ENCODE measurements at places on chromosomes 6 and 20.

GRCh38 chr6:2853769-2854395, 12.2 kb upstream of the SERPINB1 start:
- peak; percentile 93 for DNase-seq

DNA sequence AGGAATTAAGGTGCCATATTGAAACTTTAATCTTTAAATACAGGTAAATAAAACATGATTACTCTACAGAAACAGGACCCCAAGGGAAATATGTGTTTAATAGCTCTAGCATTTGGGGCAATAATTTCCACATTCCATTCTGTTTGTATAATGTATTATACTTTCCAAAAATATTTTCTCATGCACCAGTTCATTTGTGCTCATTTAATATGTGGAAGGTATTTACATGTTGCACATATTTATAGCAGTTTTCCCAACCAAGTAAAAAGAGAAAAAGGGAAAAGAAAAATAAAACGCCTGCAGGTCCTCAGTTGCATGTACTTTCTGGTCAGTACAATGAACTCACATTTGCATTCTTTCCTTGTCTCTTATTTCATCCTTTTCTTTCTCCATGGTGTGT, 129.5 kb upstream of the SULF2 start:
- no peak for DNase-seq

DNA sequence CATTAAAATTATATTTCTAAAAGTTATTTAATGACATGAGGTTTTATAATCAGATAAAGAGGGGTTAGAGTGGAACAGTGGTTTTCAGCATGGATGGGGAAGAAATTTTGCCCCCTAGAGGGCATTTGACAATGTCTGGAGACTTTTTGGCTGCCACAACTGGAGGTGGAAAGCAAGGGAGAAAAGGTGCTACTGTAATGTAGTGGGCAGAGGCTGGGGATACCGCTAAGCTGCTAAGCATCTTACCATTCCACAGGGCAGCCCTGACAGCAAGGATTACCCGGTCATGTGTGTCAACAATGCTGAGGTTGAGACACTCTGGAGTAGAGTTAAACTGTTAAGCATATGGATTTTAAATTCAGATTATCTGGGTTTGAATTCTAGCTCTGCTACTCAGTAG, 52.9 kb upstream of the FABP7 start:
- peak; percentile 31 for DNase-seq

DNA sequence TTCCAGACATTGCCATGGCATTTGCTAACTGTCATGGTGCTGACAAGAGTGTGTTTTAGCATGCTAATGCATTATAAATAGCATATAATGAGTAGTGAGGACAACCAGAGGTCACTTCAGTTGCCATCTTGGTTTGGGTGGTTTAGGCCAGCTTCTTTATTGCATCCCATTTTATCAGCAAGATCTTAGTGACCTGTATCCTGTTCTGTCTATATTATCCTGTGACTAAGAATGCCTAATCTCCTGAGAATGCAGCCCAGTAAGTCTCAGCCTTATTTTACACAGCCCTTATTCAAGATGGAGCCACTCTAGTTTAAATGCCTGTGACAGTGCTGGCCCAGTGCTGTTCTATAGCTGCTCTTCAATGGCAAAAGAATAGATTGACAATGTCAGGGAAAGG, 781.0 kb upstream of the ADGRB3 start:
- DNase-seq = no peak

DNA sequence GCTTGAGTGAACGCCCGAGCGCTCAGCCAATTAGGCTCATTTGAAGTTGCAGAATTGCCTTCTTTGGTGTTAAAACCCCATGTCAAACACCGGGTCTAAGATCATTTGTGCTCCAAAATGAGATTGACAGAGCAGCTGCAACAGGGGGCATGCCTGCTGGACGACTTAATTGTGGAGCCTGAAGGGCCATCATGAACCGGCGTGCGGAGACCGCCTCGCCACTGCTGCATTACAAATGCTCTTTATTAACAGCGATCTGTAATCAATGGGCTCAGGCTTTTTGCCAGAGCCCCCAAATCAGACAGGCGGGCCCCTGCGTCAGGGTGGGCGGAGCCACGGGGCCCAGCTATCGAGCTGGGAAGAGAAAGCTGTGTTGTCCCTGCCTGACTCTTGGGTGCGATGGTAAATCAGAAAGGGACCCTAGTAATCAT, 183.2 kb downstream of the SIM1 start:
- no peak for DNase-seq

DNA sequence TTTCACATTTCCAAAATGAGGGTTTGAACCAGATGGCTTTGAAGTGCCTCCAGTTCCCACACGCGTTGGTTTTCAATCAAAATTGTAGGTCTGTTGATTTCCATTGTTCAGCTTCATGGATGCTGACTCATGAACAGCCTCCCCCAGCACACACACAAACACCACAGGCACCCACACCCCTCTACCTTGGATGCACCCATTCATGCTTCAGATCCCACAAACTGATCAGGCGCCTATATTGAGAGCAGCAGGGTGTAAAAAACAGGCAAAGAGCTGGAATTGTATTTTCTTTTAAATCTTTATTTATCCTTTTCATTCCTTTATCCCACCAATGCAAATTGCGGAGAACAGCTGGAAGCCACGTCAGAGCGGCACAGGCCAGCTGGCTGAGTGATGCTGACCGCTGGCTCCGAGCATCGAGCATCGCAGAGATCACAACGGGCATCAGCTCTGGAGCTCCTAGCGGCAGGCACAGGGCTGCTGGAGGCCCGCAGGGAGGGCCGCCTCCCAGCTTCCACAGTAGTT, 29.3 kb upstream of the TBC1D7 start:
- DNase-seq = peak; percentile 15

DNA sequence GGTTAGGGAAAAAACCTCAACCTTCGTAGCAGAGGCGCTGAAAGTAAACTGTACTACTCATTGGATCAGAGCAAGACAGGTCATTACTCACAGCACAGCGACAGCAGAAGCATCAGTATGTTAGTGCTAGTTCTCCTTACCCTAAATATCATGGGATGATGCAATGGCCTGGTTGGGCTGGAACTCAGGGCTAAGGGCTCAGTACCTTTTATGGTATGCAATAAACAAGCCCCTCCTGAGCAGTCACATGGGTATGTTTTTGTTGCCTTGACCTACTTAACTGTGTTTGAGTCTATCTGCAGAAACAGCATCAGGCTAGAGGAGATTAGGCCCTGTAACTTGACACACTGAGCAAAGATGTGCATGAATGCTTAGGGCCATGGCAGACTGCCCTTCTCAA, 369.4 kb upstream of the IMPG1 start:
- DNase-seq = no peak

DNA sequence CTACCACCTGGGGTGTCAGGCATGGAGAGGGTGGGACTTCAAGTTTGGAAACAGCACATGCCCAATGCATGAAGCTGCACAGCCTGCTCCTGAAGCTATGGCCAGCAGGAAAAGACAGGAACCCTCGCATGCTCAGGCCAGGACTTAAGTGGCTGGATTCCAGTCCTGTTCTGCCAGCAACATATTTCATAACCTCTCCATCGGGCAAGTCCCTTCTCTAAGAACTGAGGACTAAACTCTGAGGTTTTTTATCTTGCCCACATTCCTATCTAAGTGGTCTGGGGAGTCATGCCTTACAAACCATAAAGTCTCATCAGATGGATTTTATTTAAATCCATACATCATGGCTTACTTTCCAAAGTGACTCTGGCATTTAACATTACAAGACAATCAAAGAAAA, 27.5 kb upstream of the AGPAT4 start:
- no peak for DNase-seq

- no peak for DNase-seq
These were observed 29.8 kb downstream of the NDUFAF5 start for GRCh38 chr20:13814672-13815071.

DNA sequence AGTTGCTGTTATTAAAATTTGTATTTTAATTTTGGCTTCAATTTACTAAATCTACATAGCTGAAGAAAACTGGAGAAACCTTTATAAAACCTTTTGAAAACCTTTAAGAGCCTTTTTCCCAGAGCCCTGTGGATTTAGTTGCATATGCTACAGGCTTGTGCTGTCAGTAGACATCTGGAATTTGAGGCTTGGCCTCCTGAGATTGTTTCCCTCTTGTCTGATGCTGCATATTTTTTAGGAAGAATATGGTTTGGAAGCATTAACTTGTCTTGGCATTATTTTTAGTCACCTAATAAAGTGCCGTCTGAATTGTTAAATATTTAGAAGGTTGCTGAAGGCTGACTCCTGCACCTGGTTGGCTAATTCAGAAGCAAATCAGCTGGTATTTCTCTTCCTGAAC, 369.4 kb downstream of the UTRN start:
- no peak for DNase-seq

DNA sequence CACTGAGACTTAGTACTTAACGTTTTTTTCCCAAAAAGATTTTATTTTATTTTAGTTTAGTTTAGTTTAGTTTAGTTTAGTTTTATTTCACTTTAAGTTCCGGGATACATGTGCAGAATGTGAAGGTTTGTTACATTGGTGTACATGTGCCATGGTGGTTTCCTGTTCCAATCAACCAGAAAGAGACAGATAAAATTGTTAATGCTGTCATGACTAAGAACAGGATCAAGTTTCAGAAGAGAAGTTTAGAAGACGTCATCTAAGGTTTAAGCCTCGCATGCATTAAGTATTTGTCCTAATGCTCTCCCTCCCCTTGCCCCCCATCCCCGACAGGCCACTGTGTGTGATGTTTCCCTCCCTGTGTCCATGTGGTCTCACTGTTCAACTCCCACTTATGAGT, 540.0 kb downstream of the KHDRBS2 start:
- DNase-seq = no peak

- no peak for DNase-seq
These were observed 49.5 kb downstream of the KCNS1 start for GRCh38 chr20:45051204-45052060.

- DNase-seq = peak; percentile 58
These were observed 120.2 kb downstream of the MBOAT1 start for GRCh38 chr6:20092071-20092566.

GRCh38 chr6:45664707-45665106, 287.0 kb upstream of the SUPT3H start:
- no peak for DNase-seq

GRCh38 chr6:121190122-121190521, 144.2 kb downstream of the TBC1D32 start:
- no peak for DNase-seq

DNA sequence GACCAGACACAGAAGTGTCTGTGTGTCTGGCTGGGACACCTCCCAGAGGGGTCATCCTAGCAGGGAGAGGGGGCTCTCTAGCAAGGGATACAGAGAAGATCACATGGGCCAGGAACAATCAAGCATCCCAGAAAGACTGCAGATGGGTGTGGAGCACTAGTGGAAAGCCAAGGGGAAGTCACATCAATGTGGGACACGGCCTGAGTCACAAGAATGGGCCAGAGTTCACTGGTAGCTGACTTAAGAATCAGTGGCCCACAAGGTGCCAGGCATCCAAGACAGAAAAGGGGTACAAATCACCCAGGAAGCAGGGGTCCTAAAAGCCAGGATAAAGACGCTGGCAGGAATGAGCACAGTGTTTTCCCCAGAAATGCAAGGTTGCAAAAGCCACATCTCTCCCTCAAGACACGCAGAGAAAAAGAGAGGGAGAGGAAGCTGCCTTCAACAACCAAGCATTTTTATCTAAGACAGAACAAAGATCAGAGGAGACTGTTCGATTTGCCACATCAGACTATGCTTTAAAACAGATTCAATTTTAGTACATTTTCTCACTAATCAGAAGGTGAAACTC, 113.6 kb upstream of the DST start:
- DNase-seq = no peak

DNA sequence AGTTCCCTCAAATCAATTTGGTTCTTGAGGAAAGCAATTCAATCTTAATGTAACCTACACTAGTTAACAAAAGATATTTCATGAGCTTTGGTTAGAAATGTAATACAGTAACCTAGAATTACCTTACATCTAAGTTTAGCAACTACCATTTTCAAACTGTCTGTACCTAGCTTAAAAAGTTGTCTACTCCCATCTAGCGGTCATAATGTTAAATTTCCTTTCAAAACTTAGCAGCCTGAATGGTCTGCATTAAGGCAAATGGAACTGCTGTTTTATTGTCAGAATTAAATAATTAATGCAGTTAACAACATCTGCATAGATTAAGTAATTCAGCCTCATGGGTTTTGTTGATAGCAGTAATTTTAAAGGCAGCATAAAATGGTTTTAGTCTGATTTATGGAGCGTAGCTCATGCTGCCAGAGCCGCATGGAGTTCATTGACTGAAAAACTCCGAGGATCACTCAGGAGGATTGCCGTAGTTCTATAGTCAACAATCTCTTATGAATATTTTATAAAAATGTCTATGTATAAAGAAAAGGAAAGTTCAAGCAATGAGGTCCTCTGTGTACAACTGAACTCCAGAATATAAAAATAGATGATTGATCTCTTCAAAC, 485.4 kb upstream of the MANEA start:
- DNase-seq = peak; percentile 44

Measured in lung microvascular endothelial cell (primary cell).